ENCODE measurements at places on chromosomes 2 and 18.

DNA sequence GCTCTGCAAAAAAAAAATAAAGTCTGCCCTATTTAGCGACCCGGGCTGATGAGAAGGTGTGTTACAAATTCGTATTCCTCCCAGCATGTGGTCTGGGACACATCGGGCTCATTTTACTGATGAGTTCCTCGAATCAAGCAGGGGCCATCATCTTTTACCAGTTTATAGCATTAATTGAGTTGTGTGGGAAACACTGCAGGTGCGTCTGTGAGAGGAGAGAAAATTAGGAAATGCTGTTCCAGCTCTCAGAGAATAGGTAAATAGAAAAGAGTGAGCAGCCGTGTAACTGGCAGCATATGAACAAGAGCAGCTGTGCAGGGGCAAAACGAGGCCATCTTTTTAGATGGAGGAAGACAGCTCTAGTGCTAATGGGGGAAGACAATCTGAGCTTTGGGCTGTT, 216.7 kb downstream of the SETBP1 start:
- DNase-seq = peak; percentile 93

DNA sequence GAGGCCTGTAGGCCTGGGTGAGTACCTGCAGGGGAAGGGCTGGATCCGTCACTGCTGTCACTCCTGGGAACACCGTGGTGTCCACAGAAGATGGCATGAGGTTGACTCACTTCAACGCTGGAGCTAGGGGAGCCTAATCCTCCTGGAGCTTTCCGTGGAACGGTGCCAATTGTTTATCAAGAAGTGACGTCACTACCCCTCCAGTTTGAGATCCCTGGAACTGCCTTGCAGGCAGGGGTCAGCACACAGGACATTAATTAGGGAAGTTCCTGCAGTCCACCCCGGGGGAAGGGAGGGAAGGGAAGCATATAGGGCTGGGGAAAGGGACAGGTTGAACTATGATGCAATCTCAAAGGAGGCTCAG, 408.6 kb downstream of the GALR1 start:
- no peak for DNase-seq

DNA sequence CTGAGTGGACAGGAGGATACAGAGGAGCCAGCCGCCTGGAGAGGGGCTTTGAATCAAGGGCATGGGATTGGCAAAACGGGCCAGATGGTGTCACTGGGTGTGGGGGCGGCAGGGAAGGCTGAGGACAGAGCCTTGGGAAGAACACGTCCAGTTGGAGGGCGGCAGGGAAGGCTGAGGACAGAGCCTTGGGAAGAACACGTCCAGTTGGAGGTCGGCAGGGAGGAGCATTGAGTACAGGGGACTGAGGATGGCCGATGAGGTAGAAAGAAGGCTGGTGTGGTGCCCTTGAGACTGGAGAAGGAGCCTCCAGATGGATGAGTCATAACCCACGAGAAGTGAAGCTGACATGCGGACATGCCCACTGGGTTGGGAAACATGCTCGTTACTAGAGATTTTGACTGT, 4.5 kb downstream of the HES6 start:
- no peak for DNase-seq

GRCh38 chr18:72542984-72543356, 1.2 kb downstream of the CBLN2 start:
- peak; percentile 83 for DNase-seq

GRCh38 chr2:209322905-209323512, 100.8 kb upstream of the MAP2 start:
- no peak for DNase-seq

GRCh38 chr18:46152436-46152807, 48.2 kb downstream of the HAUS1 start:
- no peak for DNase-seq

DNA sequence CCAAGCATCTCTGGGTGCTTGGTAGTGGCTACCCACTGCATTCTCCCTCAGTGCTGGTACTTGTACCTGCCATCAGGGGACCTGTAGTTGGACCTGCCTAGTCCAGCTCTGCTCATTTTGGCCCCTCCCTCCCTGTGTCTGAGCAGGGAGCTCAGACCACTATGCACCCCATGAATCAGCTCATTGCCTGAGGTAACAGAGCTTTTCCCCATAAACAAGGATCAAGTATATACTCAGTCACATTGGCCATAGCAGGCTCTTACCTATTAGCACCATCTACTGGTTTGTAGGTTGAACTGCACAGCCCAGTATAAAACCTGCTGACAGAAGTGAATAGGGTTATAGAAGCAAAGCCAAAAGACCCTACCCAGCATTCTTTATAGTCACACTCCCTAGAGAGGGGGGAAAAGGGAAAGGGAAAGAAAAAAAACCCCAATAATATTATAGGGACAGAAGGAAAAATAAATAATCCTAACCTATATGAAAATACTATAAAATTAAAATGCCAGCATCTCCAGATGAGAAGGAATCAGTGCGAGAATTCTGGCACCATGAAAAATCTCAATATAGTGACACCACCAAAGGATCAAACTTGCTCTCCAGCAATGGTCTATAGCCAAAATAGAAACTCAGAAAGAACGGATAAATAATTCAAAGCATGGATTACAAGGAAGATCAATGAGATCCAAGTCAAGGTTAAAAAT, 6.9 kb upstream of the FLACC1 start:
- DNase-seq = peak; percentile 1

- no peak for DNase-seq
Observed at GRCh38 chr2:85312404-85312803, 15.4 kb downstream of the TGOLN2 start.

- no peak for DNase-seq
Observed at GRCh38 chr2:219045937-219046550, 4.7 kb upstream of the CFAP65 start.

GRCh38 chr2:202639231-202639630, 4.5 kb downstream of the FAM117B start:
- DNase-seq = no peak

DNA sequence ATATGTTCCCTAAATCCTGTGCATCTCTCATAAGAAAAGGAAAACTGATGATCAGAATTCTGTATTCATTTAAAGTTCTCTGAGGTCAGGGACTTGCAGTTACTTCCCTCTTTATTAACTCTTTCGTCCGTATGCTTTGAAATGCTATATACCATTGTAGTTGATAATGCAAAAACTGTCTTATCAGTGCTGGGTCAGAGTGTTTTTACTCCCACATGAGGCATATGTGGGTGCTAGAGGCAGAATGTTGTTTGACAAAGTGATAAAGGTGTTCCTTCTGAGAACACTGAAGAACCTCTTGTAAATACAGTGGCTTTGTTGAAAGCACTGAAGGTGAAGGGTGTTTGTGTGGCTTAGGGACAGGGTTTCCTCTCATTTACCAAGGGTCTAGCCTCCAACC, 136.5 kb upstream of the NFATC1 start:
- DNase-seq = peak; percentile 65

- no peak for DNase-seq
Observed at GRCh38 chr18:34718610-34719009, 8.5 kb downstream of the DTNA start.

DNA sequence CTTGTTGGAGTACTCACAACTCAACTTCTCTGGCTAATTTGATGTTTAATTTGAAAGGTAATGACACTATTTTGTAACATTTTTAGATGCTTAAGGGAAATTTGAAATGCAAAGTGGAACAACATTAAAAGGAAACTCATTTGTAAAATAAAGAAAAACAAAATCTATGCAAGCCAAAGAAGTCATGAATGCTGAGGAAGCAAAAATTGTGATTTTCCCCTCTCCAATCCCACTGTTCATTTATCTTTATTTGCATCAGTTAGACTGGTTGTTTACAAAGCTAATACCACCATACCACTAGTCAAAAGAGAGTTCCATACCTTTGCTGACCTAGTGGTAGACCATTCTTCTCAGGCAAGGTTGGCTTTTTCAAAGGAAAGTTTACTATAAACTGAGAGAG, 2.2 kb upstream of the B4GALT6 start:
- no peak for DNase-seq

GRCh38 chr18:73679941-73680712, 467.5 kb downstream of the FBXO15 start:
- DNase-seq = no peak

- no peak for DNase-seq
Observed at GRCh38 chr2:195413422-195413821, 243.6 kb upstream of the SLC39A10 start.

DNA sequence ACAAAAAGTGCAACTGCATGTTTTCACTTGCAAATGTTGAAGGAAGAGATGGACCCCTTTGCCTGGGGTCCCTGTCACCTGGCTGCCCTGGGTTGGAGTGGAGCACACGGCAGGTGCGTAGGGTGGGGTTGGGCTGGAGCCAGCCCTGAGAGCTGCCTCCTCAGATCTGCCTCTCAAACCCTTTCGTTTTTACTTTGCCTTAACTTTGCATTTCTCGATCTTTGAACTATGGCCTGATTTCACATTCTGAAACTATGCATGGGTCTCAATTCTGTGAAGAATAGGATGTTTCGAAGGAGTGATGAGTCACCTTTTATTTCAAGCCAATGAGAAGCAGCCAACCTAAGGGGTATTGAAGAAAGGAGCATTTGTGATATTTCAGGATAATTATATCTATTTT, 132.8 kb downstream of the ACOXL start:
- no peak for DNase-seq

GRCh38 chr2:106745468-106745867, 140.5 kb downstream of the ST6GAL2 start:
- DNase-seq = no peak

GRCh38 chr2:111634995-111635538, 248.9 kb downstream of the ANAPC1 start:
- no peak for DNase-seq

GRCh38 chr2:1850031-1850430, 105.7 kb upstream of the PXDN start:
- no peak for DNase-seq

GRCh38 chr2:185291035-185291647, 447.5 kb upstream of the FSIP2 start:
- no peak for DNase-seq

DNA sequence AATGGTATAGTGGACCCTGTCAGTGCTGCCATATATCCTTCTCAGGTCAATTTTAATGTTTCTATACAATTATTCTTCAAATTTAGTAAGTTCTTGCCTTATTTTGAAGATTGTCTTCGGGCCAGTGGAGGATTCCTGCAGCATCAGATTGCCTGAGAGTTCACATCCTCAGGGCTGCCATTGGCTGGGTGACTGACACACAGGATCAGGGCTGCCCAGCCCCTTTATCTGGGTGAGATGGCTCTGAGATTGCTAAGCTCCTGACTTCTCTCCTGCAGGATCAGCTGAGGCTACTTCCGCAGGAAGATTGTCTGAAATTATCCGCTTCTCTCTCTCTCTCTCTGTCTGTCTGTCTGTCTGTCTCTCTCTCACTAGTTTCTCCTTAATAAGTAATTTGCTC, 567.4 kb downstream of the TSN start:
- DNase-seq = no peak

DNA sequence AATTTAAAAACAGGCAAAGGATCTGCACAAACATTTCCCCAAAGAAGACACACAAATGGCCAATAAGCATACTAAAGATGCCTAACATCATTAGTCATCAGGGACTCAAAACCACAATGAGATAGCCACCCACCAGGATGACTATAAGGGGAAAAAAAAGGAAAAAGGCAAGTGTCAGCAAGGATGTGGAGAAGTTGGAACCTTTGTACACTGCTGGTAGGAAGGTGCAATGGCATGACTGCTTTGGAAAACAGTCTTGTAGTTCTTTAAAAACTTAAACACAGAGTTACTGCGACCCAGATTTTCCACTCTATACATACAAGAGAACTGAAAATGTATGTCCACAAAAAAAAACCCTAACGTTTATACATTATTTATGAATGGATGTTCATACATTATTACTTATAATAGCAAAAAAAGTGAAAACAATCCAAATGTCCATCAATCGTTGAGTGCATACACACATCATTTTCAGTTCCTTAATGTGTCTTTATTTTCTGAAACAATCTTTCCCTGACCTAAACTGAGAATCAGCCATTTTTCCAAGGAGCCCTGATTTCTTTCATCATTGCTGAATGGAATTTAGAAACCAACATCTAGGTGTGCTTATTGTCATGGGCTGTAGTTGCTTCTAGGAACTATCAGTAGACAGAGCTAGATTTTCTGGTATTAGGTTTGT, 64.7 kb upstream of the TLK1 start:
- DNase-seq = no peak

GRCh38 chr2:85385746-85386145, 24.4 kb downstream of the CAPG start:
- no peak for DNase-seq

GRCh38 chr2:22904126-22904684, 480.8 kb upstream of the KLHL29 start:
- peak; percentile 44 for DNase-seq

DNA sequence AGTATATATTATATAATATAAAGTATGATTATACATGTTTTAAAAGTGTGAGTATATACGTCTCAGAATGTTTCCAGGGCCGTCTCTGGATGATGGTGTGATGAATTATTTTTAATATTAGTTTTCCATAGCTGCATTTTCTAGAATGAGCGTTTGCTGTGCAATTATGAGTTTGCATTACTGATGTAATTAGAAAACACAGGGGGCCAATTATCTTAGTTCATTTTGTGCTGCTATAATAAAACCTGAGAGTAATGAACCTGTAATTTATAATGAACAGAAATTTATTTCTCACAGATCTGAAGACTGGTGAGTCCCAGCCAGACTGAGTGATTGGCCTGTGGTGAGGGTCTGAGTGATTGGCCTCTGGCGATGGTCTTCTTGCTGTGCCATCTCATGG, 4.0 kb upstream of the HJURP start:
- DNase-seq = no peak

DNA sequence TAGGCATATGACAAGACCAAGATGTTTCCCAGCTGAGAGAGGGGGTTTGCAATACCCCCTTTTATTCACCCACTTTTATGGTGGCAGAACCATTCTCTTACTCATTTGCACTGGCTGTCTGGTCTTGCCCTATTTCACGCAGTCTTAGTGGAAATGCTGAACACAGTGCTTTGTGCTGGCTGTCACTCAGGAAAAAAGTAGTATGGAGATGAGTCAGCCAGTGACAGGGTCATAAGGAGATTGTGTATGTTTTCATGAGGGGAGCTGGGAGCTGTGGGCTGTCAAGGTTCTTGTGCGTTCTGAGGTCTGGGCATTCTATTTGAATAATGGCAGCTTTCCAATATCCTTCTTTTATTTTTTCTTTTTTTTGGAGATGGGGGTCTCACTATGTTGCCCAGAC, 10.9 kb upstream of the CNRIP1 start:
- no peak for DNase-seq

DNA sequence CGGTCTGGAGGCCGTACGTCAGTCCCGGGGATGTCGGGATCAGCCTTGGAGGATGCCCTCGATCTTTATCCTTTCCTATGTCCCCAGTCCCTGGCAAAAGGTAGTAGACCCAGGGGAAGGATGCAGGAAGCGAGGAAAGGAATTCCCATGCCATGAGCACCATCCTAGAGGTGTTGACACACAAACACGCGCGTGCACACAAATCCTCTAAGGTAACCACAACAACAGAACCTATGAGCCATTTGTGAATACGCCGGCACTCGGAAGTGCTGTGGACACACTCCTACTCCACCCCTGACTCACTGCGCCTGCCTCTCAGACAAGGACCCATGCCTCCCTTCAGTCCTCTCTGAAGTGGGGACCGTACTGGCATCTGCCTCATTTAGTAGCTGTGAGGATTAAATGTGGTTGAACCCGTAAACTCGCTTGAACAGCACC, 11.3 kb upstream of the MLPH start:
- peak; percentile 65 for DNase-seq
